Mesendoderm (in vitro differentiated cells): ENCODE measurements at places on chromosomes 5 and 9.

- no peaks in the 10 kb centered on the region for H3K36me3 ChIP-seq
- no peaks in the 10 kb centered on the region for H3K4me1 ChIP-seq
- no peak overlapping the region for H3K4me3 ChIP-seq
- DNase-seq: no peak
Observed at GRCh38 chr5:140607031-140607430, 25.9 kb downstream of the CD14 start.

DNA sequence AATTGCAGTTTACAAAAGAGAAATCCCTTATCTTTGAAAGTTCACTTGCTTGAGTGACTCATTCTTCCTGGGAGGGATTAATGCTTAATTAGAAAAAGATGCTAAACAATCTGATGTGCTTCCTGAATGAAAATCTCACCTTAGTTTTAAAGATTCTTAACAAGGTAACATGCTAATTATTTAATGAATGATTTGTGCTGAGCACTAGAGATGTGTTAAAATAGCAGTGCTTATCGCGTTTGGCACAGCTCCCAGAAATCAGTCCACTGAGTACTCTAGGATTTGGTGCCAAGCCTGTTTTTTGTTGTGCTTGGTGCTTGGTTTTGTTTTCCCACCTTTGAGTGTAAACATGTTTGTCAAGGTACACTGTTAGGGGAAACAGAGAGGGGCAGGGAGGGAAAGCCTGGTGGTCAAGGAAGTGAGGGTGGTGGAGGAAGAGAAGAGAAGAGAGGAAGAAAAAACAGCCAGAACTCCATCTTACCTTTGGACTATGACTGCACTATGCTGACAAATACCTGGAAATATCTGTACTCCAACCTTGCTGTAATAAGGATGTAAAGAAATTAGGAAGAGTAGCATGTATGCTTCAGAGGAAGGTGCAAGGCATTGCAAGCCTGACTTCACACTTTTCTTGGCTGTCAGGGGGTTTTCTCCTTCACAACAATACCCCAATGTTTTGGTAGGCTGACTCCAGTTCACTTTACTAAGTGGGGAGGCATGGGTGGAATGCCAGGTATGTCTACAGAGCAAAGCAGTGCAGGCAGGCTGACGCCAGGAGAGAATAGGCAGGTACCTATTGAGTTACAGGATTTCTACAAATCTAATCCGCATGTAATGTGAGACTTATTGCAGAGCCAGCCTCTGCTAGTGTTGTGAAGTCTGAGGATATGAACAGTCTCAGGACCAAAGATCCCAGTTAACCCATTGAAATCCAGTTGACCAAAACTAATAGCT is 157.2 kb upstream of the ISL1 start:
- H3K27me3 ChIP-seq: no peaks in the 10 kb centered on the region
- no peaks in the 10 kb centered on the region for H3K36me3 ChIP-seq
- peaks cover 3% of the 10 kb centered on the region for H3K4me1 ChIP-seq
- no peak overlapping the region for H3K4me3 ChIP-seq

GRCh38 chr9:129198319-129199043 is 20.4 kb upstream of the IER5L start:
- no peaks in the 10 kb centered on the region for H3K27me3 ChIP-seq
- H3K36me3 ChIP-seq: no peaks in the 10 kb centered on the region
- no peaks in the 10 kb centered on the region for H3K4me1 ChIP-seq

GRCh38 chr9:79213417-79214125 is 358.2 kb upstream of the TLE4 start:
- H3K4me3 ChIP-seq: no peak overlapping the region
- no peaks in the 10 kb centered on the region for H3K4me1 ChIP-seq
- H3K36me3 ChIP-seq: no peaks in the 10 kb centered on the region
- H3K27ac ChIP-seq: no peak overlapping the region
- DNase-seq: no peak

GRCh38 chr5:531749-532315 is 7.6 kb upstream of the SLC9A3 start:
- H3K4me1 ChIP-seq: no peaks in the 10 kb centered on the region
- no peak for DNase-seq
- no peak overlapping the region for H3K27ac ChIP-seq
- H3K27me3 ChIP-seq: peaks cover 19% of the 10 kb centered on the region

- H3K27me3 ChIP-seq: no peaks in the 10 kb centered on the region
- no peaks in the 10 kb centered on the region for H3K36me3 ChIP-seq
Observed at GRCh38 chr5:6059137-6059800, 319.1 kb downstream of the MED10 start.

DNA sequence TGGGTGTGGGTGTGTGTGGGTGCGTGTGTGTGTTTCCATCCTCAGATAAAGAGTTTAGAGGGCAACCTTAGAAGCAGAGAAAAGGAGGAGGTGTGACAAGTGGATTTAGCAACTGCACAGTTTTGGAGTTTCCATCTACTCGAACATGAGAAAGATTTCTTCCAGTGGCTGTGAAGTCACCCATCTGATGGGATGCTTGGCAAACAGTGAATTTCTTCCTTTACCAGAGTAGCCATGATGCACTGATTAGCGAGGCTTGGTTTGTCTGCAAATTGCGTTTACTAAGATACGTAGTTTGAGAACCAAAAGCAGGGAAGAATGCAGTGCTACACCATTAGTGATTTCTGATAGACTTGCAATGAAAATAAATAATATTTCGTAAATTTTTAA is 791 bp upstream of the STARD4 start:
- no peak for DNase-seq
- no peak overlapping the region for H3K4me3 ChIP-seq
- peaks cover 4% of the 10 kb centered on the region for H3K4me1 ChIP-seq
- H3K36me3 ChIP-seq: no peaks in the 10 kb centered on the region
